ENCODE measurements at places on chromosomes 11 and 22.

DNA sequence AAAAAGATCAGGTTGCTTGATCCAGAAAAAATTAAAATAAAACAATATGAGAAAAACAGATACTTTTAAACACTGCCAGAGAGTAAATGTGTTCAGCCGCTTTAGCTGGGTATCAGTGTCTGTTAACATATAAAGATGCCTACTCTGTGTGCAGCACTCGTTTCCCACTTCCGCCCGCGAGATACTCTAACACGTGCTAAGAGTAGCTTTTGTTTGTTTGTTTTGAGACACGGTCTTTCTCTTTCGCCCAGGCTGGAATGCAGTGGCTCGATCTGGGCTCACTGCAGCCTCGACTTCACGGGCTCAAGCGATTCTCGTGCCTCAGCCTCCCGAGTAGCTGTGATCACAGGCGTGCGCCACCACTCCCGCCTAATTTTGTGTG is 531 bp upstream of the MEN1 start:
- no peak for DNase-seq

- peak; percentile 11 for DNase-seq
Observed at GRCh38 chr11:87425391-87425790, 387.7 kb downstream of the TMEM135 start.

- peak; percentile 43 for DNase-seq
Observed at GRCh38 chr22:38316364-38317121, 690 bp downstream of the CSNK1E start.

GRCh38 chr11:108927791-108928545 is 263.1 kb downstream of the DDX10 start:
- no peak for DNase-seq

DNA sequence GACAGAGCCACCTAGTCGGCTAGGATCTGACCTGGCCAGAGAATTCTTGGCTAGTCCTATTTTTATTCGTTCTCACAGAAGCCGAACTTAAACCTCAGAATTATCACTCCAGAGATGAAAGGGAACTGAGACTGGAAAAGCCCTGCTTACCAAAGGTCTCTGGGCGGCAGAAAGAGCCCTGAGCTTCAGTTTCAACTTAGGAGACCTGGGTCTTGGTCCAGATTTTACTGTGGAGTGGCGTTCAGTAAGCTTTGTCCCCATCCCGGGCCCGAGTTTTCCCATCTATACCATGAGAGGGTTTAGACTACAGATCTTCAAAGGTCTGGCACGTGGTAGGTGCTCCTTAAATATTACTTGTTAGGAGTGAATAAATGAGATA is 516 bp downstream of the NEU3 start:
- peak; percentile 40 for DNase-seq

- DNase-seq: no peak
Observed at GRCh38 chr11:73866095-73866579, 10.5 kb downstream of the COA4 start.

DNA sequence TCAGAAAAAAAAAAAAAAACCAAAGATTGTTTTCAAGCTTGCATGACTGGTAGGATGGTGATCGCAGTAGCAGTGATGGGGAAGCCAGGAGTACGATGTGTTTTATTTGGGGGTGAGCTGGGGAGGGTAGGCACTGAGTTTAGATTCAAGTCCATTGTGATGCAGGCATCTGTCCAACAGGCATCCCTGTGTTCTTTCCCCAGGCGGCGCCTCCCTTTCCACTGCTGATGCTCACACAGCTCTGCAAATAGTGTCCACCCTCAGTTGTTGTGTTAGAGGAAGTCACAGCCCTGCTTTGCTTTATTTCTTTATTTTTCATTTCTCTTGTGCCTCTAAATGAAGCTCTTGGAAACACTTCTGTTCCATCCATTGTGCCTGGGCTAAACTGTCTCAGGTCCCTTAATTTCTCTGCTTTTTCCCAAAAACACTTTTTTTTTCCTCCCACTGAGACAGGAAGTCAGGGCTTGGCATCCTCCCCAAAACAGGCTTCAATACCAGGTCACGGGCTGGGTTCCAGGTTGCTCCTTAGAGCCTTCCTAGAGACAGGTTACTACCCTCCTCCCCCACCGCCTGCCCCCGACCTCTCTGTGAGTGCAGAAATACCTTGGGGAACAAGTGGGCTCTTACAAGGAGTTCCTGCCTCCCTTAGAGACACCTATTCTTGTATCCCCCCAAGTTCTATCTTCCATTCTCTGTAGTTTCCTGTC is 38.6 kb upstream of the HSPA8 start:
- DNase-seq: no peak

GRCh38 chr11:72556433-72556832 is 117.8 kb downstream of the PDE2A start:
- DNase-seq: no peak

DNA sequence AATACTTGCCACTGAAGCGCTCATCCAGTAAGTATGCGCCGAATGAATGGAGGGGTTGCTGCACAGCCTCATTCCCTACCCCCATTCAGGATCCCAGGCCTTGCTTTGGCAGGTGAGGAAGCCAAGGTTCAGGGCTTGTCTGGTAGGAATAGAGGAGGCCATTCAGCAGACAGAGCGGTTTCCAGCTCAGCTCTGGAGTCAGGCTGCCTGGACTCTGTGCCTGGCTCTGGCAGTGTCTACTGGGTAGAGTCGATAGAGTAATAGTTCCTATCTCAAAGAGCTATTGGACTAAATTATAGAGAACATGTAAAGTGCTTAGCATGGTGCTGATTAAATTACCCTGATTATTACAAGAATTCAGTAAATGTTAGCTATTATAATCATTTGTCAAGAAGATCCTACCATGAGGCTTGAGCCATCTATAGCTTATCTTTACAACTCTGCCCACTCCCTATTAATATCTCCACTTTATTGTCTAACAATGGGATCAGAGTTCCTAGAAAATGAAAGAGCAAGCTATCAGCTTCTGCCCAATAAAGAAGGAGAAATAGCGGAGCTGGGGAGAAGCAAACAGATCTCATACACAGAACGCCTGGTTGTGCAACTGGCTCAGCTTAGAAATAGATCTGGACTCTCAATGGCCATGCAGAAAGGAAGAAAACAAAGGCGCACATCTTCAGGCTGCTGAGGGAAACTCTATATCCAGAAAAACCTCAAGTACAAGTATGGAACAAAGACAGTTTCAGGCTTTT is 6.6 kb upstream of the SNX32 start:
- no peak for DNase-seq

GRCh38 chr11:33706966-33707365 is 6.3 kb upstream of the C11orf91 start:
- DNase-seq: no peak
